ENCODE measurements at places on chromosomes 6 and 20.

- DNase-seq = no peak
Observed at GRCh38 chr6:125217369-125217768, 63.8 kb downstream of the TPD52L1 start.

DNA sequence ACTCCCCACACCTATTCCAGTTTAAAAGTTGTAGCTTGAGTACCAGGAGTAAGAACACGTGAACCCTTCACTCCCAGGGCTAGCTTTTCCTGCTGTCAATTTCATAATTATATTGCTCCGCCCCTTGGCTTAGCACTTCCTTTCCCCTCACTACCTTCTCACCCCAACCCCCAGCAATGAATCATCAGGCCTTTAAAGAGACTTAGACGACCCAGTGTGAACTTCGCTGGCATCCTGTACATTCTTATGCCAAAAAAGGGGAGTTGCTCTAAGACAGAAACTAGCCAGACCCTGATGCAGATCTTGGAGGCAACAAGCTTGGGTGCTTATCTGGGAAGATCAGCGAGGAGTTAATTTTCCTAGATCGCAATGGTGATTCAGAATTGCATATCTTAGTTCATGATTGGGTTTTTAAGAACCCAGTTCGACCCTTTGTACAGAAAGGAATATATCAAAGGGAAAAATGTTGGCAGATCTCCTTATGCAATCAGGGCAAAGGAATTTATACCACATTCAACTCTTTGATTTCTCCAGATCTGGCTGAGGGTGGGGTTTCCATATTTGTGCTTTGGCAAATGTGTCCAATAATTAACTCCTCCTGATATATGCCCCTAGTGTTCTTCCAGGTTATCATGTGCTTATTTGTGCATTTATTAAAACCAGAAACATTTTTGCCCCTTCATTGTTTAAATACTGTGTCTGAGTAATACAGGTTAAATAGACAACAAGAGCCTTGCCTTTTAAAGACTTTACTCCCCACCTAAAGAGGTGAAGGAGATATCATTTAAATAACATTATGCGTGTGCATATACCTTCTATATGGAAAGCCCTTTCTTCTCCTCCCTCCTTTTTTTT, 8.1 kb upstream of the ATXN1 start:
- DNase-seq = peak; percentile 98

DNA sequence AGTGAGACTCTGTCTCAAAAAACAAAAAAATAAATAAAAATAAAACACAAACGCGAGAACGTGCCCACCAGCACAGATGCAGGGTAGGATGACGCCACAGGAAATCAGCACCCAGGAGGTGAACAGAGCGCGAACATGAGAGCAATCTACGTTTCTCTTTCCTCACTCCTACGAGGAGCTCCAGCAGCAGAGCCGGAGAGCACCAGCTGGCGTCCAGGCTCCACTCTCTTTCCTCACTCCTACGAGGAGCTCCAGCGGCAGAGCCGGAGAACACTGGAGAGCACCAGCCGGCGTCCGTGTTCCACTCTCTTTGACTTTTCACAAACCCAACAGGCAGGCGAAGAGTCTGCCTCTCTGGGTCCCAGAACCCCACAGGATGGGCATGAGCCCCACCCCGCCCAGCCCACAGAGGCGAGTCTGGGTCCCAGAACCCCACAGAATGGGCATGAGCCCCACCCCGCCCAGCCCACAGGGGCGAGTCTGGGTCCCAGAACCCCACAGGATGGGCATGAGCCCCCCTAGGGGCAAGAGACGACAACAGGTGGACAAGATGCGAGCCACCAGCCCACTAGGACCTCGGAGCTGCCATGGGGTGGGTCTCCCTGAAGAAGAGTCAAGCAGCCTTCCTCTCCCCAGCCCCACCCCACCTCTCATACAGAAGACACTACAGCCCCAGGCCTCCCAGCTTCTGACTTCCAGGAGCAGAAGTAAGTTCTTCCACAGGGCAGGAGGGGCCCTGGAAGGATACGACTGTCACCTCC, 20.2 kb downstream of the ZBTB46 start:
- no peak for DNase-seq

DNA sequence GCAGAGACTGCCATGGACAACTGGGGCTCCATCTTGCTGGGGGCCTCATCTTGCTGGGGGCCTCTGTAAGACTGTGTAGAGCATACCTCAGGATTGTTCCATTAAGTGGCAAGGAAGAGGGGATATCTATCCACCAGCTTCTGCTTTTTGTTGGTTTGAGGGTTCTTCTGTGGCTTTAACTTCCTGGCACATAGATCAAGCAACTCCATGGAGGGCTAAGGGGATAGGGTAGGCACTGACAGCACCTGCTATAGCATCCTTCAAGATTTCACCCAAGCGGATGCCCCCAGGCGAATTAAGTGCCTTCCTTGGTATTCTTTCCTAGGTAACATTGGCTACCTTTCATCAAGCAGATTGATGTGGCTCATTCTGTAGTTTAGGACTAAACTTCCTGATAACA, 3.8 kb upstream of the LRRN4 start:
- DNase-seq = no peak

DNA sequence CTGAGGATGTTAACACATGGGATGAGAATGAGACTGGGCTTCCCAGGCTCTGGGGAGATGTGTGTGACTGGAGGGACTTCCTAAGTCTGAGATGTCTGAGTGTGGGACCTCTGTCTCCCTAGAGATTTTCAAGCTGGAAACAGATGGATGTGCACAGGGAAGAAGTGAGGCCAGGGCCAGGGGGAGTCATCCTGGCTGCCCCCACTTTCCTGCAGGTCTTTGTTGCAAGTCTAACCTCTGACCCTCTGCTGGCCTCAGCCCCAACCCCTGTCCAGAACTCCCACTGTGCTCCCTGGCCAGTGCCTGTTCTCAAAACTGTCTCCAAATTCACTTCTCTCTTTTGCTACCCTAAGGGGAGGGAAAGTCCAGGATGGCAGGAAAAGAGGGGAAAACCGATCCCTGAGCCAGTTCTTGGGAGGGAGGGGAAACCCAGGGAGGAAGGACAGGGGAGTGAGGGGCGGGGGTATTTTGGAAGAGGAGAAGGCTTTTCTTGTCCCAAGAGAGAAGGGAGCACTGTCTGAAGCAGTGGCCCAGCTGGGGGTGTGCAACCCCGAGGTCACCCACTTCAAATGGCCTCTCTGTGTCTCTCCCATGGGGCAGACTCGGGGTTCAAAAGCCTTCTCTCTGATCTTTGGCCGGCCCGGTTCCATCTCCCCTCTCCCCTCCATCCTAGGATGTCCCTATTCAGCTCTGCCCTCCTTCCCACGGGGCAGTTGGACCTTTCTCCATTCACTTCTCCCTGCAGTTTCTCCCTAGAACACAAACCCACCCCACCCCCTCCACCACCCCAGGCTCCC, 3.1 kb downstream of the PPP1R18 start:
- DNase-seq = no peak

DNA sequence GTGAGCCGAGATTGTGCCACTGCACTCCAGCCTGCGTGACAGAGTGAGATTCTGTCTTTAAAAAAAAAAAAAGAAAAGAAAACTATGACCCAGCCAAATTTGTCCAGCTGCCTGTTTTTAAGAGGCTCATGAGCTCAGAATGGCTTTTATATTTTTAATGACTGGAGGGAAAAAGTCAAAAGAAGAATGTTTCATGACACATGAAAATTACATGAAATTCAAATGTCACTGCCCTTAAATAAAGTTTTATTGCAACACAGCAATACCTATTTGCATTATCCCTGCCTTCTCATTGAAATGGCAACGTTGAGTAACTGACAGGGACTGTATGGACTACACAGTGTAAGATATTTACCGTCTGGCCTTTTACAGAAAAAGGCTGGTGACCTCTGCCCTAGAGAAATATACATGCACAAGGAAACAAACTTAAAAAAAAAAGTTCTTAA, 11.4 kb downstream of the SENP6 start:
- DNase-seq = no peak
